Stimulated activated CD4-positive, alpha-beta T cell treated with anti-CD3 and anti-CD28 coated beads, TNF-alpha, amount 100 ng/mL, for 4 hours (primary cell): ENCODE measurements at places on chromosomes 2 and 18.
A peak's percentile ranks its signal among the peaks of the same experiment; 100 is the strongest.

- DNase-seq: peak; percentile 22
Measured at GRCh38 chr18:2846636-2847316, at the start of gene EMILIN2. Gene EMILIN2, plus strand, starts transcription at chr18:2847006. Its CDS starts 183 bp downstream, at chr18:2847189.

GRCh38 chr2:119748135-119748534 lies 11.6 kb upstream of the PTPN4 start:
- no peak for DNase-seq

GRCh38 chr2:175842996-175843395 lies 159.1 kb downstream of the LNPK start:
- DNase-seq: no peak

- no peak for DNase-seq
Measured at GRCh38 chr18:61596296-61596695, 263.1 kb downstream of the CDH20 start.

DNA sequence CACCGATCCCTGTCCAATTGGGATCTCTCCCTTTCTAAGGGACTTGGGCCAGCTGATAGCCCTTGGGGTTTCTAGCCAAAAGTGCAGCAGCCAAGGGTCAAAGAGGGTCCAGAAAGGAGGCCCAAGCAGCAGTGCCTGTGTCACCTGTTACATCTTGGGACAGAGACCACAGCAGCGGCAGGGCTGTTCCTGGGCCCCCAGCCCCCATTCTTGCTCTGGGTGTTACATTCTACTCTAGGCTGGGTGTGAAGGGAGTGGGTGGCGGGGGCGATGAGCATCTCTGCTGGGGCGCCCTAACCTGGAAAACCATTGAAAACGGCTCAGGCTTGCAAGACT lies 1.2 kb downstream of the PAX3 start:
- DNase-seq: no peak

DNA sequence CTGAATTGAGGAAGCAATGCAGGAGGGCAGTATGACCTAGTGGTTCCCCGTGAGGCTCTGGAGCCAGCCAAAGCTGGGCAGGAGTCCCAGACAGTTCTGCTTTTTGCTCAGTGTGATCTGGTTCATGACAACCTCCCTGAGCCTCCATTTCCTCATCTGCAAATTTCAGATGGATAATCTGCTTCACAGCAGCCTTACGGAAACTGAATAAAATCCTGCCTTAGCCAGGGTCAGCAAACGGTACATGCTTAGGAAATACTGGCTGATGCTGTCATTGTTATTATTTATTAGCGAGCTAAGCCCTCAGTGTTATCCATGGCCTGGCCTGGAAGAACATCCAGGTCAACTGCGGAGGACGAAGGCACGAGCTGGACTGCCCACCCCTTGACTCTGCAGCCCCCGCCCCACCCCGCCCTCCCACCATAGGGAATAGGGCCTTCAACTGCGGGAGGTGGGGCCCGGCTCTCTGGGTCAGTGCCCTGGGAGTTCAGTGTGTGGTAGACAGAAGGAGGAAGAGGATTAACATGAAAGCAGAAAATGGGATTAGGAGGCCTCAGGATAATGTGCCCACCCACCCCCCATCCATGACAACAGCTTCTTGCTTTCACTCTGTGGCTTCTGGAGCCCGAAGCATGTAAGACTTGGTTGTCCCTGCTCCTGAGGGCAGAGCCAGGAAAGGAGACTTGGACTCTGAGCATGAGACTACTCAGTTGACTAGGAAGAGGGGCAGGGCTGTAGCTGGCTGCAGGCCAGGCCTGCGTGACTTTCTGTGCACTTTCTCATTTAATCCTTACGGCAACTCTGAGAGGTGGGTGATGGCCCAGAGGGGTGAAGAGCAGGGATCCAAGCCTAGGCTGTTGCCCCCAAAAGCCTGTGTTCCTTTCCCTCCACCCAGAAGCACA lies 13.1 kb downstream of the PKDCC start:
- DNase-seq: no peak

- no peak for DNase-seq
Measured at GRCh38 chr2:104434966-104435365, 418.9 kb upstream of the POU3F3 start.

DNA sequence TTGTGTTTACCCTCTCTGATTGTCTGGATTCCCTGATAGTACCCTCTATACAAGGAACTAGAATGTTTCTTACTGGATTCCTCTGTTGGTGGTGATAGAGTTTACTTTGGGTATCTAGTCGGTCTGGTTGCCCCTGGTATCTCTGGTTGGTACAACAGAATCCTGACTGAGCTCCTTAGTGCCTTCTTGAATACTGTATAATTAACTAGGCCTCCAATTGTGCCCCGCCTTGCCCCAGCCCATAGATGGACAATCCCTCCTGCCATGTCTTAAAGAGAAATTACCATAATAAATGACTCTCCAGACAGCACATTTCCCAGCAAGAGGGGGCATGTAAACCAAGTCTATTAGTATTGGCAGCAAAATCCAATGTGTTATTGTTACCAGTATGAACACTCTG lies 2.3 kb downstream of the SCN1A start:
- DNase-seq: no peak

GRCh38 chr2:77086051-77086450 lies 436.1 kb downstream of the LRRTM4 start:
- no peak for DNase-seq

DNA sequence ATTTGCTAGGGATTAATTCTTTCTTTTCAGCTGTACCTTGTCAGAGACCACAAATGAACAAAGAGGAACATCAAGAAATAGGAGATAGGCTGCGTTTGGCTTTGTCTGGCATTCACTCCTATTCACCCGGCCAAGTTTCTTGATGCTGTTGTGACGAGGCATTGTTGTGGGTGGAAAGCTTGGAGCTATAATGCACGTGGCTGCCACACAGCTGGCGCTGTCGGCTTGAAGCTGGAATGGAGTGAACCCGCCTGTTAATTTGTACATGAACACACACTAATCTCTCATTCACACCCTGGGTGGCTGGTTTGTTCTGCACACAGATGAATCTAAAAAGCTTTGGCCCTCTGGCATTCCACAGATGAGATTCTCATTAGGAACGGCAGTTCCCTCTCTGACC lies 274.9 kb upstream of the GYPC start:
- no peak for DNase-seq

DNA sequence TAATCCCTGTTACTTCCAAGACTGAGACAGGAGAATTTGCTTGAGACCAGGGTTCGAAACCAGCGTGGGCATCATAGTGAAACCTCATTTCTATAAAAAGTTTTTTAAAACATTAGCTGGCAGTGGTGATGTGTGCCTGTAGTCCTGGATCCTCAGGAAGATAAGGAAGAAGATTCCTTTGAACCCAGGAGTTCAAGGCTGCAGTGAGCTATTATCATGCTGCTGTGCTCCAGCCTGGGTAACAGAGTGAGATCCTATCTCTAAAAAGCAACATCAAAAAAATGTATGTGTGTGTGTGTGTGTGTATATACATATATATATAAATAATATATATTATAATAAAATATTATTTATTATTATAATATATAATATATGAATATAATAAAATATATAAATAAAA lies 1417.6 kb upstream of the CDH2 start:
- DNase-seq: no peak

DNA sequence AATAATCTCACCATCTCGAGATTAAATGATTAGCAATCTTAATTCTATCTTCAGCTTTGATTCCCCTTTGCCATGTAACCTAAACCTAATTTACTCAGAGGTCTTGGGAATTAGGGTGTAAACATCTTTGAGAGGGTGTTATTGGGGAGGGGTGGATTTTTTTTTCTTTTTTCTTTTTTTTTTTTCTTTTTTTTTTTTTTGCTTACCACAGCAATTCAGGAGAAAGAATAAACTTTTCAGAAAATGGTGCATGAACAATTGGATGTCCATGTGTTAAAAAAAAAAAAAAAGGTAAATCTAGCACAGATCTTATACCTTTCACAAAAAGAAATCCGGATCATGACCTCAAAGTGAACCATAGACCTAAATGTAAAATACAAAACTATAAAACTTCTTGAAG lies 160.8 kb upstream of the FANCL start:
- no peak for DNase-seq

DNA sequence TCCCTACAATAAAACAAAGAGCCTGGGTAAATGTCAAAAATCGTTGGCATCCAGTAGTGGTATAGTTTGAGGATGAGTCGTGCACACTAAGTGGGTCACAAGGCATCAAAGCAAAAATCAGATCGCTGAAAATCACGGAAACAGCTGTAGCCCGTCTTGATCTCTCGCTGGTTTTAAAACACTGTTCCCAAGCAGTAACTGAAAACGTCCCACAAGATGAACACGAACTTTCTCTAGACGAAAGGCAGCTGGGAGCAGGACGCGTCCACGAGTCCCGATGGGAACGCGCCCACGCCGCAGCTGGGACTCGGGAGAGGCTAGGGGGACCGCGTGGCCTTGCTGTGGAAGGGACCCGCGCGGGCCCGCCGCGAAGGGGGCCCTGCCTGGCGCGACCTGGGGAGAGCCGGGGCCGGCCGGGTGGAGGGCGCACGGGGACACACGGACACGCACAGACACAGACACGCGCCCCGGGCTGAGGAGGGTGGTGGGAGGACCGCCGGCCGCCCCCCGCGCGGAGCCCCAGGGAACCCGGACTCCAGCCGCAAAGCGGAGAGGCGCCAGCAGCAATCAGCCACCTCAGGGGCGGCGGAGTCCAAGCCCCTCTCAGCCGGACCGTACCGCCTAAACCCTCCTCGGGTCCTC lies 651 bp downstream of the STK17B start:
- no peak for DNase-seq

- DNase-seq: no peak
Measured at GRCh38 chr18:23204589-23205235, 69.4 kb downstream of the CABLES1 start.

DNA sequence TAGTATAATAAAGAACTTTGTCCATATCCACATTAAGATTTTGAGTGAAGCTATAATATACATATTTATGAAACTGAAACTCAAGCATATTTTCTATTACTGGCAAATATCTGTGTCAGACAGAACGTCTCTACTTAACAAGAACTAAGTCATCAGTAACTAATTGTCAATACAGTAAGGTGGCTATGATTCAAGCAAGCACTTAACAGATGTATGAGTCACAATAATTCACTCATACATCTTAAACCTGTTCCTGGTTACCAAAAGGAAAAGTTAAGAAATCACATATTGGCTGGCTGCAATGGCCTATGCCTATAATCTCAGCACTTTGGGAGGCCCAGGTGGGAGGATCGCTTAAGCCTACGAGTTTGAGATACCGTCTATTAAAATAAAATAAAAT lies 96.0 kb downstream of the SOS1 start:
- DNase-seq: no peak

DNA sequence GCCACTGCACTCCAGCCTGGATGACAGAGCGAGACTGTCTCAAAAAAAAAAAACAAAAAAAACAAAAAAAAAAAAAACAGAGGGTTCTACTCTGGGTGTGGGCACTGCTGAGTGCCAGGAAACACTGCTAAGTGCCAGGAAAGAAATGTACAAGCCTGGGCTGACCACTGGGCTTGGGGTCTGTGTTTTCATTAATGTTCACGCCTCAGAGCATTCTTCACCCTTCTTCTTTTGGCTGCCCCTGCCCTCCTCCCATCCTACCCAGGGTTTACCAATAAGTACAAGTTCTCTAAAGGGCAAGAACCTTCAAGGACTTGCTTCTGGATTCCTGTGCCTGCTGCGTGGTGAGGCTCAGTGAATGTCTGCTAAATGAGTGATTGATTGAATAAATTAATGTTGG lies 49.3 kb upstream of the LRPPRC start:
- DNase-seq: no peak

GRCh38 chr2:48886919-48887318 lies 131.4 kb upstream of the LHCGR start:
- DNase-seq: no peak

DNA sequence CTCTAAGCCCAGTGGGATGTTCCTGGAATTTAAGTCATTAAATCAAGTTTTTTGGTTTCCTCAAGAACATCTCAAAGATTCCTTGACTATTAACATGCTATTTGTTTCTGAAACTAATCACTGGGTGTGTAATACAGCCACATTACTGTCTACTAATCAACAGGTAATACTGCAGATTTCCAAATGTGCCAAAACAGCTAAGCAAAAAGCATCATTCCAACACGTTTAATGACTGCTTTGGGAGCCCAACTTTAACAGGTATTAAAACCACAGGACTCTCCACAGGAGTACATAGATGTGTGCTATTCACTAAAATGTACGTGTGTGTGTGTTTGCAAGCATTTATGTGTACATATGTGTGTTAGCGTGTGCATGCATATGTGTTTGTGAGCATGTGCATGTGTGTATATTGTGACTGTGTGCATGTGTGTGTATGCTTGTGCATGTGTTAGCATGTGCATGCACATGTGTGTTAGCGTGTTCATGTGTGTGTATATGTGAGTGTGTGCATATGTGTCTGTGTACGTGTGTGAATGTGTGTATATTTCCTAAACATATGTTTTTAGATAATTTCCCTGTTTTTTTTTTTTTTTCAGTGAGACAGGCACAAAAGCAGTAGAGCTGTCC lies 80.7 kb downstream of the BCL11A start:
- DNase-seq: no peak

DNA sequence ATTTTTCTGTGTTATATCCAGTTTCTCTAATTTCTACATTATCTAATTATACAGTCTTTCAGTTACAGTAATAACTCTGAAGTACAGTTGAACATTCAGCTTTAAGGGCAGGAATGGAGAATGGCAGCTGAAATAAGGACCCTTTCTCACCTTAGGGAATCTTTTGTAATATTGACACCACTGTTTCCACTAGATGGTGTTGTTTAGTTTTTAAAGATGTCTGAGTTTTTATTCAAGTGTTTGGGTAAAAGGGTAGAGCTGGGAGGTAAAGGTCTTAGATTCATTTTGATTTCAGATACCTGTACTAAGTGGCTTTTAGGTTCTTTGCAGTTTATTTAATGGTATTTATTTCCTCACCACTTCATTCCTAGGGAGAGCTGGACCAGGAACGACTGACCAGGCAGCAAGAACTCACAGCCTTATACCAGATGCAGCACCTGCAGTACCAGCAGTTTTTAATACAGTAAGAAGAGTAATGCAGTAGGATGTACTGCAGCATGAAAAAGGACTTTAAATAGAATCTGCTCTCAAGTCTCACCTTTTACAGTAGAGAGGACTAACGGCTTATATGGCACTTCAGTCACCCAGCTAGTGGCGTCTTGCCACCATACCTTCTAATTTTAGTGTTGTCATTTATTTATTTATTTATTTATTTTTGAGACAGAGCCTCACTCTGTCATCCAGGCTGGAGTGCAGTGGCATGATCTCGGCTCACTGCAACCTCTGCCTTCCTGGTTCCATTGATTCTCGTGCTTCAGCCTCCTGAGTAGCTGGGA lies 33.2 kb upstream of the KCNJ13 start:
- no peak for DNase-seq

DNA sequence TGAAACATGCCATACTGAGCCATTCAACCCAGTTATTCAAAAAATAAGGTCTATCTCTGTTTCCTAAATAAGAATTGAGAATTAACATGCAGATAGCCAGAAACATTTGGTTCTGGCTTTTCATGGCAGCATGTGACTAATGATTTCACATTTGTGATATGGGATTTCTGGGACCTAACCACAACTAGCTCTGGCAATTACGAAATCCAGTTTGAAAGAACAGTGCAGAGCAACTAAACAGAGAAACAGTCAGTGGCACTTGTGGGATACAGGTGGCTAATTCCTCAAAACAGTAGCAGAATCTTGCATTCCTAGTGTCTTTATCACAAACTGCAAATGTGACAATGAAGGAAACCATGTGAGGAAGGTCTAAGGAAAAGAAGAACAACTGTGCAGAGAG lies 637.8 kb upstream of the CHAC2 start:
- no peak for DNase-seq
